ENCODE measurements at places on chromosomes 2 and 18.

DNA sequence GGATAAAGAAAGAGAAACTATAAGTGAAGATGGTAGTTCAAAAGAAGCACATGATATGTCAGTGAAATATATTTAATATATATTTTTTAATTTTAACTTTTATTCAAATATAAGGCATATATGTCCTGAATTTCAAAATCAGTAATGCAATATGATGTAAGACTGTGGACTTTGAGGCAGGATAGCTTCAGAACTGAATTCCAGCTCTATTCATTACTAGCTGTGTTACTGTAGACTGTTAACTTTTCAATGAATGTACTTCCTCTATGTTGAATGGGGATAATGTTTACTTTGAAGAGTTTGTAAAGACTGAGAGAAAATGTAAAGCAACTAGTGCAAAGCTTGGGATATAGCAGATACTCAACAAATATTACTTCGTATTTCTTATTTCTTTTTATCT is 112.6 kb downstream of the PMS1 start:
- no peak for DNase-seq

DNA sequence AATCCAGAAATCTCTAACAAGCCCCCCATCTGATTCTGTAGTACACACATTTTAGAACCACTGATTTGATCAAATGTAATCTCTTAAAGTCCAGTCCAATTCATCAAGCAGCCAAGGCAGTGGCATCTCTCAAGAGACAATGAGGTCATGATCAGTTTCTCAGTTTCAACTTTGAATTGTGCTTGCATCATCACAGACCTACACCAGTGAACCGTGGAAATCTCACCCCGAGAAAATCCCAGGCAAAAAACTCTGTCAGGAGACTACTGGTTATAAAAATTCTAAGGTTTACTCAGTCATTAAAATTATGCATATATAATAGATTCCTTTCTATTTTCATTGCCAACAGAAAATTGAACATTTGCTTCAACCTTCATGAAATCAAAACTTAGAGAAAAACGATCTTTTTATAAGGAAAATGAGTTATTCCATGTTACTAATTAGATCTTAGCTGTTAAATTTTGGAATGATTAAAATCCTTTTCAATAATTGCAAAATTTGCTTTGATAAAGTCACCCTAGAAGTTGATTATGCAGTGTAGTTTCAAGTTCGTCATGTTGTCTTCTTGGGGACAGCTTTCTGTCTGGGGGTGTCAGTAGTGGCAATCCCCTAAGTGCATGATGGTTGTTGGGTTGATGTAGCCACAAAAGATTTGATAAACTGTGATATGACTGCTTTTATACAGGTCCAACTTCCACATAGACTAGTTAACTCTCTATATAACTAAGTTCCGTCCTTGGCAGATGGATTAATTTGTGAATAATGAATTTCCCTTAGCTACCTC is 235.0 kb downstream of the CAMKMT start:
- no peak for DNase-seq

DNA sequence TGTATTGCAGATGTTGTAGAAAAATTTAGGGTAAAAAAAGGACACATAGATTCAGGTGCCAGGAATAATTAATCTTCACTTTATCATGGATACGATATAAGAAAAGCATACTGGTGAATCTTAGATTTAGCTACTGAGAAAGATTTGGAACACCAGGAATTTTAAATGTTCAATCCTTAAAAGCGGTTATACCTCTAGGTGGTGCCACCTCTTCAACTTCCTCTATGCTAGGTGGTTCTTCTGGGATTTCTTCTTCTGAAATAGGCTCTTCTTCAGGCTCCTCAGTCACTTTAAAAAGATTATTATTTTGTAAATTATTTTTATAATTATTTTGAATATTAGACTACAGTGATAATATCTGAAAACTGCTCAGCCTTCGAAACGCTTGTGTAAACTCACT is 133.1 kb downstream of the TTN start:
- DNase-seq = no peak

DNA sequence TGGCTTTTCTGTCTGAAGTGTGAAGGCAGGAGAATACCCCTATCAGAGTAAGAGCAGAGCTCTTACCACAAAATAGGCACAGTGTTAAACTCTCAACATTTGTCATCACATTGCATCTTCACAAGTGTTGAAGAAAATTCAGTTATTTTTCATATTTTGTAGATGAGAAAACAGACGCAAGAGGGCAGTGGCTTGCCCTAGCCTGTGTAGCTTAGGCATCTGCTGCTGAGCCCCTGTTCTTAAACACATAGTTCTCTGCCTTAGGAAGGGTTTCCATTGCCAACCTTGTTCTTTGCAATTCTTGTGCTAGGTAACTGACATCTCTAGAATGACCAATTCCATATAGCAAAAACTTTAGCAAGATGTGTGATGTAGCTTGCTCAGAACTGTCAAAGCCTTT is 112.7 kb upstream of the RMDN2 start:
- no peak for DNase-seq

GRCh38 chr2:126914811-126915500 is 16.3 kb downstream of the TEX51 start:
- no peak for DNase-seq

- DNase-seq = no peak
Measured at GRCh38 chr2:124450481-124450880, 425.4 kb downstream of the CNTNAP5 start.

DNA sequence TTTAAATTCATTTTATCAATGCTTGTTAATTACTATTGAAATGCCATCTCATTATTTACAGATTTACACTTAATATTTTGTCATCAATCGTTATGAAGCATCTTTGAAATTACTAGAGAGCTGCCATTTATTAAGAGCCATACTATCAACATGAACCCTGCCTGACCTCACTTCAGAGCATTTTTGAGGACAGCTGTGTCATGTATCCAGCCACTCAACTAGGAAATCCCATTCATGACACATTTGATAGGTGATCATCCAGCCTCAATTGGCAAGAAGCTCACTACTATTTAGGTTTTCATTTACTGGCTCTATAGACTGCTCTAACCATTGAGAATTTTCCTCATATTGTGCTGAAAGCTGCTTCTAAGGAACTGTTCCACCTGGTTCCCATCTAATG is 40.6 kb upstream of the TLK1 start:
- no peak for DNase-seq

DNA sequence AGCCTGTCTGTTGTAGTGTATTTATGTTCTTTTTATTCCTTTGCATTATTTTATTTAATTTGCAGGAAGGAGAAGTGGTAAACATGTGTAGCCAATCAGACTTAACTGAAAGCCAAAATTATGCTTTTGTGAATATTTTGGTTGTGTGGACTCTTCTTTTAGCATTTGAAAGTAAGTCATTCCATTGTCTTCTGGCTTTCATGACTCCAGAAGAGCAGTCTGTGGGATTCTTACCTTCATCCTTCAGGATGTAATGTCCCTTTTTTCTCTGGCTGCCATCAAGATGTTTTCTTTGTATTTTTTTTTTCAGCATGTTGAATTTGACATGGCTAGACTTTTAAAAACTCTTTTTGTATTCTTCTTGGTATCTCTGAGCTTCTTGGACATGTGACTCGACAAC is 895.2 kb upstream of the ZEB2 start:
- DNase-seq = no peak
